ENCODE measurements at places on chromosomes 13 and 19.
A peak's percentile ranks its signal among the peaks of the same experiment; 100 is the strongest.

- DNase-seq = no peak
Measured at GRCh38 chr19:31141301-31141700, 207.9 kb downstream of the TSHZ3 start.

DNA sequence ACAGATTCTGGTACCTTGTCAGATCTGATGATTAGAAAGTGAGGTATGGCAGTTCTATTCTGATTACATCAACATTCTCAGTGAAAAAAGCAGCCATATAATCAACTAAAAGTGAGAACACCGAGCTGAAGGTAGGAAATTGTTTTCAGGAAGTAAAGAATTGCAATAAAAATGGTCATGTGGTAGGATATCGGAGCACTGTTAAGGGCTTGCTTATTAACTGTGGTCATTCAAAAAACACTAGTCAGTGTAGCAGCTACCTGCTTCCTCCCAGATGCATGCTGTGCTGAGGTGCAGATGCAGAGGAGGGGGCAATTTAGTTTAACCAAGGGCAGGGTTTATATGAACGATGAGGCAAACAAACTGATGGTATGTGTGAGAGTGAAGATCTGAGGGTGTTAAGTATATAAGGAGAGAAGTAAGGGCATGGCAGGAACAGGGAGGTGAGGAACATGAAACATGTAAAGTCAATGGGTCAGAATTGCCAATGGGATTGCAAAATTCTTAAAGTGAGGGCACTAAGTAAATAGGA is 111.9 kb downstream of the DIAPH3 start:
- no peak for DNase-seq

GRCh38 chr13:23922005-23922932 is 25.0 kb upstream of the C1QTNF9B start:
- no peak for DNase-seq

- no peak for DNase-seq
Measured at GRCh38 chr19:53102756-53103233, 427 bp downstream of the ZNF160 start.

DNA sequence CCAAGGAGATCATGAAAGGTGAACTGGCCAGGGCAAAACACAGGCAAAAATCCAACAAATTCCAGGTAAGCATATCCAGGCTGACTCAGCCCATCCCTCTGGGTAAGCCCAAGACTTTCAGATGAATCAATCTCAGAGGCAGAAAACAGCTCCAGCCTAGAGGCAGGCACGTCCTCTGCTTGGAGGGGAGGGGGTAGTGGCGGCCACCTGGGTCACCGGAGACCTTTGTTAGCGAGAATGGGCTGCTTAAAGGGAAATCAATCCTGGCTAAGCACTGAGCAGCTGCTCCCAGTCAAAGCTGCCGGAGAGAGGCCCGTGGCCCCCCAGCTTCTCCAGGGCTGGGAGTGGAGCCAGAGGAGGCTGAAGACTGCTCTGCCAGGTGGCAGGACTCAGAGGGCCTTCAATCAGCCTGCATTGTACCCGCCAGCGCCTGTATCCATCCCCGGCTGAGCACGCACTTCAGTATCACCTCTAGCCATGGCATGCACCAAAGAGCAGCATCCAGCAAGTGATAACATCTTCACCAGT is 48.2 kb downstream of the PIN1 start:
- no peak for DNase-seq

- DNase-seq = no peak
Measured at GRCh38 chr13:97000295-97000925, 6.1 kb upstream of the OXGR1 start.

DNA sequence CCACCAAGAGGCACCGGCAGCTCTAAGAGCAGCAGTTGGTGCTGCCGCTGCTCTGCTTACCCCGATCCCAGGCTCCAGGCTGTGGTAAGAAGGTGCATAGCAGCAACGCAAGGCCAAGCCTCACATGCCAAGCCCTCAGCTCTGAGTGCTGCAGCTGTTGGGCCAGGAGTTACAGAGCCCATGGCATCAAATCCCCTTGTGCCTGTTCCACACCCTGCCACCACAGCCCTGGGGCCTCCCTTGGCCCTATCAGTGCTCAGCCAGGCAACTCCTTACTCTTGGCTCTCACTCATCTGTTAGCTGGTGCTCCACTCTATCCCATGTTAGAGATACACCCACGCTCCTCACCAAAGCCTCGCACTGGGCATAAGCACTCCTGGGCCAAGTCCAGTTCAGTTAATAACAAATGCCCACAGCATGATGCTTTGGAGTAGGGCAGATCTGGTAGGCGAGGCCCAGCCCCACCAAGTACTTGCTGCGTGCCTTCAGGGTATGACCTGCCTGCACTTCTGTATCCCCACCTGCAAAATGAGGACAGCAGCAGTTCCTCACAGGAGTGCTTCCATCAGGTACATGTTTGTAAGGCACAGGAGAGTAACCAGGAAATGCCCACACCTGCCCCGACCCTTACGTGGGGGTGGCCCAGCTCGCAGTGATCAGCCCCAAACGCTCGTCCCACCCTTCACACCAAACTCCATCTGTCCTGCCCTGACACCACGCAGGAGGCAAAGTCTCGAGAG is 16.2 kb downstream of the AKAP8L start:
- DNase-seq = peak; percentile 41

DNA sequence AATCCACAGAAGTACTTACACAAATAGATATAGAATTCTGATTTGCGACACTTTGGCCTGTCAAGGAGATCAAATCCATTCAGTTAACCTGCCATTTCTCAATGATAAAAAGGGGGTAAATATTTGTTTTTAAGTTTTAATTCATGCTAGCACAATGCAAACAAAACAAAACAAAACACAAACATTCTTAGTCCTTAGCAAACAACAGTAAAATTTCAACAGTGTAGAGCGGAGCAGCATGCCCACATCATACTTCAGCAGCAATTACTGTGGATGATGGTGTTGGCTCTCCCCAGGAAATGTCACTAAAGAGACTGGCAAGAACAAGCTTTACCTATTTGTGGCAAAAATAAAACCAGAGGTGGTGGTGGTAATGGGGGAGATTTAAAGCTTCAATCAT is 625.2 kb upstream of the PCDH20 start:
- no peak for DNase-seq

DNA sequence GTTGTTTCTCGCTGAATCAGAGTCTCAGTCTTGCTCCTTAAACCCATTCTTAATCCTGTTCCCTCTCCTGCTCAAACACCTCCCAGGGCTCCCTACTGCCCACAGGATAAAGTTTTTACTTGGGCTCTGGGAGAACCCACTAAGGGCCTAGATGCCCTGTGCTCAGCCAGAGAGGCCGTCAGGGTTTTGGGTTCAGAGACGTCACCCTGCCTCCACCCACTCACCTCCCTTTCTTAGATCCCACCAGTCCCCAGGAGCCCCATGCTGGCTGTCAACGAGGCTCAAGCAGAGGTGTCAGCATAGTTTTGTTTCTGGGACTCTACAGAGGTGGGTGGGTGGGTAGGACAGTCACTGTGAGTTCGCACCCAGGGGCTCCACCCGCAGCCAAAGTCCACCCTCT is 15.5 kb upstream of the CYP4F2 start:
- DNase-seq = no peak

DNA sequence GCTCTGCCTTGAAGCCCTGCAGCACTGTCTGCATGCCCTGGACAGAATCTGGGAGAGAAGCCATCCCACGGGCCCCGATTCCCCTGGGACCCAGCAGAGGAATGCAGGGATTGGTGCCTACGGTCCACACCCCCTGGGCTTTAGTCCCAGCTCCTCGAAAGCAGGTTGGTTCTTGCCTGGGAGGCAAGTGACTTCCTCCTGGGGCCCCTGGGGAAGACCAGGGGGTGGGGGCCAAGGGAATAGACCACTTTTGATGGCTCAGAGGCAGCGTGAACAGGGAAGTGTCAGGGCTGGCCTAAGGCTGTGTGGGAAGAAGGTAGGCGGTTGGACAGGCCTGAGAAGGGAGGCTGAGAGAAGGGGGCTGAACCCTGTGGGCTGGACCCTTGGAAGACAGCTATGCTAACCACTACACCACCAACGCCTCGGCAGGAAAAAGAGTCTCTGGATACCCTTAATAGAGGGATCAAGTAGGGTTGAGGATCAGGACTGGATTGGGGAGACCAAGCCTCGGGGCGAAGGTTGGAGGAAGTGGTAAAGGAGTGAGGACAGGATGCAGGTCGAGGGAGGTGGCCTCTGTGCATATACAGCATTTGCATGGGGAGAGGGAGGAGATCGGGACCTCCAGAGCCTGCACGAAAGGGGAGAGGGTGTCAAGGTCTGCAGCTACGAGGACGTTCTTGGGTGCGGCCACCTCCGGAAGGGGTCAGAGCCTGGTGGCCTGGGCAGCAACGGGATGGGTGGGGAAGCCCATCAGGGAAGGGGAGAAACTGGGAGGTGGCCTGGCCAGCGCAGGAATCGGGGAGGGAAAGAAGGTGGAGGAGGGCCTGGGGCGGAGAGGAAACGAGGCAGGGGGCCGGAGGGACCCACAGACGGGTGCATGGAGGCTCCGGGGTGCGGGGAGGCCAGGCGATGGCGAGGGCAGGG is 709 bp downstream of the DPP9 start:
- no peak for DNase-seq

- DNase-seq = no peak
Measured at GRCh38 chr19:47102346-47103060, 11.1 kb downstream of the ZC3H4 start.

DNA sequence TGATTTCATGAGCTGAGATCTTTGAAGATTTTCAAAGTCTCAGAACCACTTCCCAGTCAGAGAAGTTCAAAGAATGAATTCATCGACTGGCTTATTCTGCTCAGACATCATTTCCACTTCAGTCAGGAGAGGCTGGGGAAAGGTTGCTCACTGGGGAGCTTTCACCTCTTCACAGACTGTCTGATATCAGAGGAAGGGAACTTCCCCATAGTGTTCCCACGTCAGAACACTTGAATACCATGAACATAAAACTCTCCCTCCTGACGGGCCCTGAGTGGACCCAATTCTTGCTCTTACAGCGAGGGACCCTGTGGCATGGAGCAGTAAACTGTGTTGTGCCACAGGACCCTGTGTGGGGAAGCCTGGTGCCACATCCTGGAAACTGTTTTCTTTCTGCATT is 492.6 kb downstream of the COG6 start:
- no peak for DNase-seq

- no peak for DNase-seq
Measured at GRCh38 chr13:110850840-110851239, 64.0 kb downstream of the ANKRD10 start.

DNA sequence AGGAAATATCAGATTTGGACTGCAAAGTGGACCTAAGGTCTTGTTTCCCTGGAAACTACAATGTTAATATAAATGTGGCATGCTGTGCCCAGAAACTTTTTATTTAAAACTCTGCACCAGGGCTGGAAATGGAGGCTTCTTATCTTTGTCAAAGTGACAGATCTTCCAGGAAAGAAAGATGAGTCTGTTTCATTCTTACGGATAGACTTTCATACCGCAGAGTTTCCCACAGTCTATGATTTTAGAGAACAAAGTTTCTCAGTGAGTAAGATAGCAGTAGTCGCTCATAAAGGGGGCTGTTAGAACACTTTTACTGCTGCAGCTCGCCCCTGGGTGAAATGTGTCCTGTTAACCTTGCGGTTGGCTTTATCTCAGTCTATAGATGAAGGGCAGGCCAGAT is 6.7 kb downstream of the CLEC11A start:
- DNase-seq = no peak

DNA sequence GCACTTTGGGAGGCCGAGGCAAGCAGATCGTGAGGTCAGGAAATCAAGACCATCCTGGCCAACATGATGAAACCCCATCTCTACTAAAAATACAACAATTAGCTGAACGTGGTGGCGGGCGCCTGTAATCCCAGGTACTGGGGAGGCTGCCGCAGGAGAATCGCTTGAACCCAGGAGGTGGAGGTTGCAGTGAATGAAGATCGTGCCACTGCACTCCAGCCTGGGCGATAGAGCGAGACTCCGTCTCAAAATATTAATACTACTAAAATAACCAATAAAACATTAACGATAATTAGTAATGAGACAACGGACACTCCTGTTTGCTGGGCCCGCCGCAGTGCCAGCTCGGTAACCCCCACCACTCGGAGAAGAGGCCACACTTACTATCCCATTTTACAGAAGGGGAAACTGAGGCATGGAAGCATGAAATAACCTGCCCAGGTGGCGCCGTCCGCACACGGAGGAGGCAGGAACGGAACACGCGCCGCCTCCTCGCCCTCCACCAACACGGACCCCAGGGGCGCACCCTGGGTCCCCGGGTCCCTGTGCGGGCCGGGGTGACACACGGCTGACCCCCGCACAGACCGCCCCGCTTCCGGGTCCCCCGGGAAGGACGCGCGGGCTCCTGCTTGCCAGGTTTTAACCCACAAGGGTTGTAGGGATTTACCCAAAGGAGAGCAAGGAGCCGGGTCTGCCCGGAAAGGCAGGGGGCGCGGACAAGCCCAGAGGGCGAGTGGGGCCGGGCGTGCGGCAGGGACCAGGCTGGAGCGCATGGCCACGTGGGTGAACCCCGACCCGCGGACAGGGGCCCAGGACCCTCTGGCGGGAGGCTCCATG is 1.6 kb downstream of the R3HDM4 start:
- no peak for DNase-seq

- no peak for DNase-seq
Measured at GRCh38 chr13:43751624-43752023, 35.1 kb downstream of the ENOX1 start.

- peak; percentile 40 for DNase-seq
Measured at GRCh38 chr13:20399961-20400360, 125.7 kb downstream of the CRYL1 start.

- no peak for DNase-seq
Measured at GRCh38 chr13:95568131-95568530, 15.6 kb downstream of the CLDN10 start.

DNA sequence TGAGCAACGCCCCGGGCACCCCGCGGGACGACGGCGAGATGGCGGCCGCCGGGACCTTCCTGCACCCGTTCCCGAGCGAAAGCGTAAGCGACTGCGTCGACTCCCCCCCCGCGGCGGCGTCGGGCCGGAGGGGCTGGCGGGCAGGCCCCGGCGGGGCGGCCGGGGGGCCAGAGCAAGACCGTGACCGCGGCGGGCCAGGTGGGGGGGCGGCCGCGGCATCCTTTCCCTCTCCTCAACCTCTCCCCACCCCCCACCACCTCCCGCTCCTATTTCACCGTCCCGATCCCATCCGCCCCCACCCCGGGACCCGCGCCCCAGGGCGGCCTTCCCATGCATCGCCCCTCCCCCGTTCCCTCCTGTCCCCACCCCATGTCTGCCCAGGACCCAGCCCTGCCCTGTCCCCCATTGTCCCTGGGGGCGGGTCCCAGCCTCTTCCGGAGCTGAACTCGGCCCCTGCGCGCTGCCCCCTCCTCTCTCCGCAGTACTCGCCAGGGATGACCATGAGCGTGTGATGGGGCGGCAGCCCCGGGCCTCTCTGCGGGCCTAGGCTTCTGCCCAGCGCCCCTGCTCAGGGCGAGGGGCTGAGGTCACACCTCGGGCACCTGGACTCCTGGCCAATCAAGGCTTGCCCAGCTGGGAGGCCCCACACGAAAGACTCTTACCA is 4.1 kb downstream of the ISYNA1 start:
- DNase-seq = no peak
